ENCODE measurements at places on chromosomes 1 and 21.

DNA sequence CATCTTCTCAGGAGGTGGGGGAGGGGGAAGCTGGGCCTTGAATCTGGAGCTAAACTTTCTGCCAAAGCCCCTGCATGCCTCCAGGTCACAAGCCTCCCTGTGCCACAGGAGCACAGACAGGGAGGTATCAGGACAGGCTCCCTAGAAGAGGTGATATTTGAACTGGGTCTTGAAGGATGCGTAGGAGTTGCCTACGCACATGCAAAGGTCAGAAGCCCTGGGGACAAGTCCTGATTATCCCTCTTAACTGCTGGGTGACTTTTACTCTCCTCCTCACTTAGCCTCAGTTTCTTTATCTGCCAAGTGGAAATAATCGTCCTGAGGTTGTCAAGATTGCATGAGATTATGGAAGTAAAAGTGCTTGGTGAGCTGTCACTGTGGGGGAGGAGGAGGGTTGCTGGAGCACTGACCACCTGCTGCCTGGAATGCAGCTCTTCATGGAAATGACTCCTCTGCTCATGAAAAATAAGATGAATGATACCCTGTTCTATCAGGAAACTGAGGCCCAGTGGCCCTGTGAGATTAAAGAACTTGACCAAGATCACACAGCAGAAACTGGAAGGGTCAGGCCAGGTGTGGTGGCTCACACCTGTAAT is 50.6 kb upstream of the LAPTM5 start:
- no peak for DNase-seq

- no peak for DNase-seq
These were observed 382.5 kb upstream of the VAMP3 start for GRCh38 chr1:7388488-7389185.

DNA sequence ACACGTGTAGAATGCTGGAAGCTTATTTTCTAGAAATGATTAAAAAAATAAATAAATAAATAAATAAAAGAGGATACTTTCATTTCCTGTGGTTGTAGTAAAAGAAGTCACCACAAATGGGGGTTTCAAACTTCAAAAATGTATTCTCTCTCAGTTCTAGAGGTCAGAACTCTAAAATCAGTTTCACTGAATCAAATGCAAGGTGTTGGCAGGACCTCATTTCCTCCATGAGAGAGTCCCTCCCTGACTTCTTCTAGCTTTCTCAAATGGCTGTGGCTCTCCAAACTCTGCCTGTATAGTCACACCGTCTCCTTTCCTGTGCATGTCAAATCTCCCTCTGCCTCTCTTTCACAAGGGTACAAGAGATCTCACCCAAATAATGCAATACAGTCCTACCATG is 312.6 kb upstream of the CXADR start:
- no peak for DNase-seq

GRCh38 chr1:93692983-93693591 is 11.4 kb upstream of the BCAR3 start:
- no peak for DNase-seq

DNA sequence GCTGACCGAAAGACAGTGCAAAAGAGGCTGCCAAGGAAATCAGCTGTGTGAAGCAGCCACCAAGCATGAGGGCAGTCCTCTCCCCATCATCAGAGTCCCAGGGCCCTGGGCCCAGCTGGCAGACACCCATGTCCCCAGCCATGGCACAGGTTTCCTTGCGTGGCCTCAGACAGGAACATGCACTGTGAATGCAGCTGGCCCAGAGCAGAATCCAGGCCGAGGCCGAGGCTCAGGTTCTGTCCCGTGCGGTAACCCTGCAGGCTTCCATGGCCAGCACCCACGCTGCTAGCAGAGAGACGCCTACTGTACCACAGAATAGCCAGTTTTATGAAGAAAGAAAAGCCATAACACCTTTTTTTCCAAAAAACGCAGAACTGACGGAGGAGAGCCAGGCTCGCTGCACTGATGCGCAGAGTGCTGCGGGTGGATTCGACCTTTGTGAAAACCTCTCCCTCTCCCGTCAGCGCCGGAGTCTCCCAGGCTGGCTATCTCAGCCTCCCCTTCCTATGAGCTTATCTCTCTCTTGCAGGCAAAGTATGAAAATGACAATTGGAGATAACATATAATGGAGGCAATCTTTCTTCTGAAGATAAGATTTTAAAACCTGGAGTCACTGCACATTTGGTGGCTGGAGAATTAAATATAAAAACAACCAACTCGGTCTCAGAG is 106.6 kb downstream of the NPHP4 start:
- no peak for DNase-seq

DNA sequence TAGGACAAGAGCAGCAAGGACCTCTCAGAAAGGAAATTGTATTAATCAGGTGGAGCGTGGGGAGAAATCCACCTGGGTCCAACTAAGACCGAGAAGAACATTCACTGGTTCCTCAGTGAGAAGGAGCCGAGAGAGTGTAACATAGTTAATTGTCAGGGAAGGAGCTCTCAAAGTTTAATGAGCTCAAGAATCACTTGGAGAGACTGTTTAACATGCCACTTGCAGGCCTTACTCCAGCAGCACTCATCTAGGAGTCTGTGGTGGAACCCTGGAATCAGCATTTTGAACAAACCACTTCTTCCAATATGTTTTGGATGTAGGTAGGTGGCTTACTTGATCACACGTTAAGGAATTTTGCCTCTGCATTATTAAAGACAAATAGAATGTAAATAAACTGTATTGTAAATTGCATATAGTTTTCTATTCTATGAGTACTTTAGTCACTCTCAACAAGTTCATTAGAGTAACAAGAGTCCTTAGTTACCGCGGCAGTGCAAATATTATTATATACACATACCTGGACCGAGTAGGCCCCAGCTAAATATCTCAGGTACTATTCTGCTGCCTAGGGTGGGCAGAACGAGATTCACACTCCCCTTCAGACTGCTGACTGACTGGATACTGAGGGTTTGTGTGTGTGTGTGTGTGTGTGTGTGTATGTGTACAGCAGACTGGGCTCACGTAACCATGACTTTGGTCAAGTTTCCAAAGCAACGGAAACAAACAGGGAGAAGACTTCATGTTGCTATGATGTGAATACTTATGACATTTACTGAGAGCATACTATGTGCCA is 203.2 kb upstream of the USP24 start:
- DNase-seq, result no peak

DNA sequence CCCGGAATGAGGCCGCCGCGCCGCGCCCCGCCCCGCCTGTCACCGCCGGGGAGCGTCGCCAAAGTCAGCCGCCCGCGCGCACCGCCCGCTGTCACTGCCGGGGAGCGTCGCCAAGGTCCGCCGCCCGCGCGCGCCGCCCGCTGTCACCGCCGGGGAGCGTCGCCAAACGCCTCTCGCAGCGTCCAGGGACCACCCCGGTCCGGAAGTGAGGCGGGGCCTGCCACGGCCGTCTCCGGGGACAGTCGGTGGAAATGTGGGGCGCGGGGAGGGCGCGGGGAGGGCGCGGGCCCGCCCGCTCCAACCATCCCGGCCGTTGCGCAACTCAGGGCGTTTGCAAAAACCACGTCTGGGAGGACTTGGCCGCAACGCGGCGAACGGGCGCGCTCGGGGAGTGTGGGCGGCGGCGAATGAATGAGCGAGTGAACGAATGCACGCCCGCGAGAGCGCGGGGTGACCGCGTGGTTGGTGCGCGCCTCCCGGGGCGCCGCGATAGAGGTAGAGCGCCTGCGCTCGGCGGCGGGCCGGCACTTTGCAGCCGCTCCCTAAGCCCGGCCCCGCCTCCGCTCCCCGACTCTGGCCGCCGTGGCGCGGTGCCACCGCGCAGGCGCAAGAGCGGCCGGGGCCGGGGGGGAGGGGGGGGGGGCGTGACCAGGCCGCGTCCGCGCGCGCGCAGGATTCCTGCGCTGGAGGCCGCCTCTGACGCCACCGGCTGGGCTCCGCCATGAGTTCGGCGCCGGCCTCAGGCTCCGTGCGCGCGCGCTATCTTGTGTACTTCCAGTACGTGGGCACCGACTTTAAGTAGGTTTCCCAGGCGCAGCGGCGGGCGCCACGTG is at the start of the genes ACAP3 and PUSL1:
Gene ACAP3, minus strand, starts transcription at position 8 of the 833 bp plus-strand sequence. CDS start 115 bp downstream, outside the sequence.
Gene PUSL1, plus strand, starts transcription at position 675 of the 833 bp plus-strand sequence. Its CDS starts 47 bp downstream, at position 722.
- no peak for DNase-seq

GRCh38 chr21:31346256-31346821 is 2.3 kb upstream of the TIAM1 start:
- no peak for DNase-seq

DNA sequence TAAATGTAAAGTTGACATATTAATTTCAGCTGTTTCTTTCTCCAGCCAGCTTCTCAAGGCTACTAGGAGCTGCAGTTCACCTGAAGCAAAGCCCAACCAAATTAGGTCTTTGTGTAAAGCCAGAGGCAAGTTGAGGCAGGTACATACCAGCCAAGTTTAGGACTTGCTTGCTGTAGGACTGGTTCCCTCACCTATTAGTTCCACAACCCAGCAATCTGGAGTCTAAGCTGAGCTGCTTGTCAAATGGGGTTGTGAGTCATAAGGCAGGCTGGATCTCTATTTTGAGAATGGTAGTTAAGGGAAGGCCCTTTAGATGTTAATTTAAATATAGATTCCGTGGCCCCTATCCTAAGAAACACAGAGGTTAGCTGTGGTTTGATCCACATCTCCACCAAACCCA is 7.6 kb upstream of the FLG2 start:
- DNase-seq, result no peak

DNA sequence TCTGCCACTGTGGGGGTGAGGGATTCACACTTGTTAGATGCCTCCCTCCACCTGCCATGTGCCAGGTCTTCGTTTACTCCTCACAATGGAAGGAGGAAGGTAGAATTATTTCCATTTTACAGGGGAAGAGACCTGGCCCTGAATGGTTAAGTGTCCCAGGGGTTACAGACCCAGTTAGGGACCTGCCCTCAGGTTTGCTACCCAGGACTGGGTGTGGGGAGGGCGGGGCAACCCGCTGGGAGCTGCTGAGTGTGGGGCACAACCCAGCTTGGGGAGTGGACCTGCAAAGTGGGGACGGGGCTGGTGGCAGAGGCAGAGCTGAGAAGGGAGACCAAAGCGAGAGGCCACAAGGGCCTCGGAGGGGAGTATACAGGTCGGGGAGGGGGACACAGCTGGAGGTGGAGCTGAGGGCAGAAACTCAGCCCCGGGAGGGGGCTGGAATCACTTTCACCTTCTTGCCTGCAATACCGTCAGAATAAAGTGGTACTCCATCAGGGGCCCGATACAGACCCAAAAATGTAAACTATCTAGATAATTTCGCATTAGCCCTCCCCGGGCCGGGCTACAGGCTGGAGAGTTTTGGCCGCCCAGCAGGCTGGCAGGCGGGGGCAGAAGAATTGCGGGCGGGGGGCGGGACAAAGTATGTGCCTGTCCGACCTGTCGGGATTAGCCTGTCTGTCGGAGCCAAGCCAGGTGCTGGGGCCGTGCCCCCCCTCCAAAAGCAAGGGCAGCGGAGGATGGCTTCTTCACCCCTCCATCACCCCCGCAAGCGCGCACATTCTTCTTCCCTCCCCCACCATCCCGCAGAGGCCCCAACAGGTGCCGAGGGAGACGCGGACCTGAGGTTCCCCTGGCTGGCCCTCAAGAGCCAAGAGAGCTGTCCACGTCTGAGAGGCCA is 1.4 kb downstream of the RSPO1 start:
- DNase-seq, result no peak

DNA sequence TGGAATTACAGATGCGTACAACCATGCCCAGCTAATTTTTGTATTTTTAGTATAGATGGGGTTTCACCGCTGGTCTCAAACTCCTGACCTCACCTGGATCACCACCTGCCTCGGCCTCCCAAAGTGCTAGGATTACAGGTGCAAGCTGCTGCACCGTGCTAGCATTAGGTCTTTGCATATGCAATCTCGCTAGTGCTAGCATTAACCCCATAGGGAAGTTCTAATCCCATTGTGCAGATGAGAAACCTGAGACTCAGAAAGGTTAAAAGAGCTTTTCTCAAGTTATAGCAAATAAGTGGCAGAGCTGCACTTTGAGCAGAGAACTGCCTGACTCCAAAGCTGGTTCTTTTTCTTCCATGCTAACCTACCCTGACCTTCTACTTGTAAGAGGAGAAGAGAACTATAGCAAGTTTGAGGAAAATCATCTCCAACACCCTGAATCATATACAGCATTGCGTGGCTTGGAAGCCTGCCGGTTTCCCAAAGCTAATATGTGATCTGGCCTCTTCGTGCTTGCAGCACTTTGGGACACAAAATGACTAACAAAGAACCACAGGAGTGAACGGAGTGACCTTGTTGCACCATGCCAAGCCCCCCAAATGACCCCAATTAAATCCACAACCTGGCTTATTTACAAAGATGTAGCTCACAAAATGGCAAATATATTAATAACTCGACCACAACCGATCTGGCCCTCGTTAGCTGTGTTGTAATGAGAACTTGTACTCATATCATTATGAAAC is 185.1 kb downstream of the TM2D1 start:
- DNase-seq, result no peak

- DNase-seq, result no peak
These were observed 66.6 kb downstream of the SPATA6 start for GRCh38 chr1:48405400-48405799.

DNA sequence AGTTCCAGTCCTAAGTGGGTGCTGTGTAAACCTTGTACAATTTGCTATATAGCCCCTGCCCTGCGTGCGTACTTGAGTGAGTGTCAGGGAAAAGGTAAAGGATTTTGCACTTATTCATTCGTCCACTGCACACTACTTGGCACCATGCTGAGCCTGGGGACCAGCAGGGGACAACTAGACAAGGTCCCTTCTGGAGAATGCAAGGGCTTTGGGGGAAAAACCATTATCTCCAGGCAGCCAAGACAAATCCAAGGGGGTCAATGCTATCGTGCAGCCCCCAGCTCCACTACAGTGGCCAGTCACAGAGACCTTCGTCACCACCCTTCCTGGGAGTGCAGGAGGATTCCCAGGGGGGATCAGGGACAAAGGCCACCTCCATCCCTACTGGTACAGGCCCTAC is 39.7 kb downstream of the MATN1 start:
- DNase-seq, result no peak

- DNase-seq, result no peak
These were observed 27.5 kb downstream of the COA7 start for GRCh38 chr1:52670604-52671003.

GRCh38 chr1:224744521-224744920 is 128.4 kb downstream of the CNIH3 start:
- no peak for DNase-seq

- DNase-seq, result no peak
These were observed 37.1 kb upstream of the COL11A1 start for GRCh38 chr1:103145449-103145848.

GRCh38 chr1:39050001-39050400 is 23.9 kb downstream of the NDUFS5 start:
- no peak for DNase-seq

DNA sequence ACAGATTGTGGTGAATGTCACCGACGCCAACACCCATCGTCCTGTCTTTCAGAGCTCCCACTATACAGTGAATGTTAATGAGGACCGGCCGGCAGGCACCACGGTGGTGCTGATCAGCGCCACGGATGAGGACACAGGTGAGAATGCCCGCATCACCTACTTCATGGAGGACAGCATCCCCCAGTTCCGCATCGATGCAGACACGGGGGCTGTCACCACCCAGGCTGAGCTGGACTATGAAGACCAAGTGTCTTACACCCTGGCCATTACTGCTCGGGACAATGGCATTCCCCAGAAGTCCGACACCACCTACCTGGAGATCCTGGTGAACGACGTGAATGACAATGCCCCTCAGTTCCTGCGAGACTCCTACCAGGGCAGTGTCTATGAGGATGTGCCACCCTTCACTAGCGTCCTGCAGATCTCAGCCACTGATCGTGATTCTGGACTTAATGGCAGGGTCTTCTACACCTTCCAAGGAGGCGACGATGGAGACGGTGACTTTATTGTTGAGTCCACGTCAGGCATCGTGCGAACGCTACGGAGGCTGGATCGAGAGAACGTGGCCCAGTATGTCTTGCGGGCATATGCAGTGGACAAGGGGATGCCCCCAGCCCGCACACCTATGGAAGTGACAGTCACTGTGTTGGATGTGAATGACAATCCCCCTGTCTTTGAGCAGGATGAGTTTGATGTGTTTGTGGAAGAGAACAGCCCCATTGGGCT is 3.0 kb downstream of the CELSR2 start:
- DNase-seq, result no peak
